Activated CD4-positive, alpha-beta T cell treated with anti-CD3 and anti-CD28 coated beads for 1 hour (primary cell): ENCODE measurements at places on chromosomes 5 and 9.

DNA sequence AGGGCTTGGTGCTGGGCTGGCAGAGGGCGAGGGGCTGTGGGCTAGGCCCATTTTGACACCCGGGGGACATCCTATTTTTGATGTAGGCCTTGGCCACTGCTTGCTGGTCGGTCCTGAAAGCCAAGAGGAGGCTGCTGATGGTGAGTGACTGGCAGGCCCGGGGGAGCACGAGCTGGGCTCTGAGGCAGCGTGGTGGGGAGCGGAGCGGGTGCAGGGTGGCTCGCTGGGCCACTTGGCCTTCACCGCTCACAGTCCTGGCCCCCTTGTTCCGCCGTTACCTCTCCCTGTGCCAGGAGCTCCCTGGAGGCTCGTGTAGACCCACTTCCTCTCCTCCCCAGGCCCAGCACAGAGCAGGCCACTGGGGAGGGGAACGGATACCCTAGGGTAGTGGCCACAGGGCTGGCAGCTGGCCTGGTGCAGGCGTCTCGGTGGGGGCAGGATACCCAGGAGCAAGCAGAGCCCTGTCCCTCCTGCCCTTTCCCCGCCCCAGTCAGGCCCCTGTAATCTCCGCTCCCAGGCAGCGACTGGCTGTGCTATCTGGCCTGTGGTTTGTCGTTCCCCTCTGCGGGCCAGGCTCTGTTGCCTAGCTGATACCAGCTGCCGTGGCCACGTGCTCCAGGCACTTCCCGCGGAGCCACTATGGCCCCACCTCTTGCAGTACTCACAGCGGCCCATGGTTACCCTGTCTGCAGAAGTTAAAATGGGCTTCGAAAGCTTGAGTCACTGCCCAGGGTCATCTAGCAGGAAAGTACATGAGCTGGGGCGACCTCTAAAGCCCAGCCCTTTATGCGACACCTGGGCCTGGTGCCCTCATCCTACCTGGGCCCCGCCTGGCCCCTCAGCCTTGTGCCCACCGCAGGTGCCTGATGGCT is 11.7 kb upstream of the DOLPP1 start:
- DNase-seq, result peak; percentile 46

DNA sequence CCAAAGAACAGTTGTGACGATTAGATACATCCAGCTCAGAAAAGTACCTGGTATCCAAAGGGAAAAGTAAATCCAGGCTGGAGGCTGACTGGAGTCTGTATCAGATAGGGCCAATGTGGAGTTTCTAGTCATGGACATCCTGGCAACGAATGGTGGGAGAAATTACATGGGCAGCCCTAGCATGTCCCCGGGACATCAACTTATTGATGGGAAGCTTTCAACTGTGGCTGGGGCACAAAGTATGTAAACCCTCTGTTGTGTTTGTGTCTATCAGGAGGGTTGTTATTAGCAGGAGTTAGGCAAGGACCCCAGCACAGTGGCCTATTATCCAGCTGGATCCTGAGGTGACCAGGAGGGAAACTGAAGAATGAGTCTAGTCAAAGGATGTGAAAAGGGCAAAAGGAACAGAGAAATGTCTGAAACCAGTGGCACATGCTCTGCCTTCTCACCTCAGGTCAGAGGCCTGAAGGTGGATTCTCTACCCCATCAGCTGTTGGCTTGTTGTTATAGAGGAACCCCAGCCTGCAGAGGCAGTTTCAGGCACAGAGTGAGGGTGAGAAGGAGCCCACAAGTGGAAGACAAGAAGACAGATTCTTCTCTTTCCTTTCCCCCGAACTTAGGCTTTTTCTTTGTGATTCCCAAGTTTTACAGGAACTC is 19.9 kb downstream of the IFNW1 start:
- no peak for DNase-seq

- no peak for DNase-seq
These were observed 65.6 kb downstream of the POU5F2 start for GRCh38 chr5:93675460-93676450.

- no peak for DNase-seq
These were observed 45.7 kb upstream of the SLCO4C1 start for GRCh38 chr5:102341681-102342288.

GRCh38 chr5:82925061-82925411 is 152.2 kb downstream of the TMEM167A start:
- DNase-seq, result no peak

GRCh38 chr9:116687074-116687753 is at the start of gene TRIM32:
TSS of gene TRIM32 (plus strand) at chr9:116687305. CDS start at chr9:116697743, 10,438 bp downstream.
- DNase-seq, result peak; percentile 87

GRCh38 chr9:112621018-112621655 is 96.8 kb downstream of the INIP start:
- no peak for DNase-seq

- no peak for DNase-seq
These were observed 151.0 kb upstream of the TBC1D2 start for GRCh38 chr9:98406469-98406868.

GRCh38 chr5:140339636-140340035 is 6.8 kb downstream of the HBEGF start:
- no peak for DNase-seq

- DNase-seq, result peak; percentile 90
These were observed 10.4 kb upstream of the NHP2 start for GRCh38 chr5:178163772-178164735.

DNA sequence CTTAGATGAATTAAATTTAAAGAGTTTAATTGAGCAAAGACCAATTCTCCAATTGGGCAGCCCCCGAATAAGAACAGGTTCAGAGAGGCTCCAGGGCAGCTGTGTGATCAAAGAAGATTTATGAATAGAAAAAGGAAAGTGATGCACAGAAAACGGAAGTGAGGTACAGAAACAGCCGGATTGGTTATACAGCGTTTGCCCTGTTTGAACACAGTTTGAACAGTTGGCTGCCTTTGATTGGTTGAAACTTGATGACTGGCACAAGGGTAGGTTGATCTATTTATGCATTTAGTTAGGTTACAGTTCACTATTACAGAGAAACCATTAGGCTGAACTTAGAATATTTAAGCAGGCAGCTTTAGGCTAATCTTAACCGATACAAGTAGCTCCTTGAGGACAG is 29.5 kb downstream of the NIM1K start:
- no peak for DNase-seq

DNA sequence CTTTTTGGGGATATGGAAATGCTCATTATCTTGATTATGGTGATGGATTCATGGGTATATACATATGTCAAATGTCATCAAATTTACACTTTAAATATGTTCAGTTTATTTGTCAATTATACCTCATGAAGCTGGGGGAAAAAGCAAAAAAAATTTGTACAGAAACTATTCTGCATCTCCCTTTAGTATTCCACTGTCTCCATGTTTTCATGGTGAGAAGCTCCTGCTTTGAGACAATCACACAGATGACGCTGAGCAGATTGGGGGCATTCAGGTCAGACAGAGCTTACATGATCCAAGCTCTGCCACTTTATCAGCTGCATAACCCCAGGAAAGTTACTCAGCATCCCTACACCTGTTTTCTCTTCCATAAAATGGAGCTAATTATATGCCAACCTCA is 101.5 kb downstream of the PLPPR1 start:
- no peak for DNase-seq

DNA sequence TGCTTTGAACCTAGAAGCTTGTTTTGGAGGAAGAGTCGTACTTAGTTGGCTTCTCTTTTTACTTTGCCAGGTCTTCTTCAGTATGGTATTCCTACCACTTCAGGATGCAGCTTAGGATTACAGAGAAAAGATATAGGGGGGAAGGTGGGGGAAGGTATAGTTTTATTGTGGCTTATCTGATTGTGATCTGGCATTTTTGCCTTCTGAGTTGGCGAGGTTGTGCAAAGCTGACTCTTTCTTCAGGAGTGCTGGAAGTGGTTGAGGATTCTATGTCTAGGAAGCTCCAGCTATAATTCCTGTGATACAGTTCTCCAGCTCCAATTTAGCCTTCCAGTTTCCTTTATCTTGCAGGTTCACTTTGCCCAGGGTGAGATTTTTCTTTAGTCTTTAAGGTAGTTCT is 7.0 kb downstream of the CDC42SE2 start:
- no peak for DNase-seq

DNA sequence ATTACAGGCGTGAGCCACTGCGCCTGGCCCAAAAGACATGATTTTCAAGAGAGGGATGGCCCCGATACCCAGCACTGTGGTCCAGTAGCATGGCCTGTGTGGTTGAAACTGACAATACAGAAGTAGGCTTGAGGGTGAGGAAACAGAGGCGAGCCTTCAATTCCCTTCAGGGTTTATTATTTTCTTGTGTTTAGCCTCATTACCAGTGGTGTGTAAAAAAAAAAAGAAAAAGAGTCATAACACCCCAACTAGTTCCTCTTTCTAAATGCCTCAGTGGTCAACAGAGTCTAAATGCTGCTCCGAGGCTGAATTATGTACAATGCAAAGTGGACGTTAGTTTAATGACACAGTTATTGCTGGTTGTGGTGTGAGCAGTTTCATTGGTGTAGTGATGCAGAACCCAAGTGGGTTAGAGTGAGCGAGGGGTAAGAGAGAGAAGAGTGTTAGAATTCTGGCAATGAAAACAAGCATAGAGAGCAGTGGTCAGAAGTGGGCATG is 58.8 kb downstream of the SNX30 start:
- DNase-seq, result no peak

DNA sequence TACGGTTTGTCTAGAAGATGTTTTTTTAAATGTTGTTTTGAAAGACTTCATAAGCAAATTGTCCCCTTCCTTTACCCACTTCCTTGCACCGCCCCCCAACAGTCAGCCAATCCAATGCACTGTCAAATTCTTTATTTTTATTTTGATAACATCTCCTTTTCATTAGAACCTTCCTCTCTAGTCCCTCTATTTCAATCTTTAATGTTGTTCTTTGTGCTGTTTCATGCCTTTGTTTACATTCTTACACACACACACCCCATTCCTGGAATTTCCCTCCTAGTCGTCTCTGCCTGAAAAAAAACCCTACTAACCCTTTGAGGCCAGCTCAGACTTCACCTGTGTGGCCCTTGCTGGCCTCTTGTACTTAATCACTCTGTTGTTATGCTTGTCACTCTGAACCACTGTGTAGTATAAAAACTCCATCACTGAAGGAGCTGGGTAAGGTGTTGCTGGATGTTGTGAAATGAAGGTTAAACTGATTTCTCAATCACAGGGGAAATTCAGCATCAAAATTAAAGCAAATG is 133.4 kb downstream of the UGCG start:
- no peak for DNase-seq

GRCh38 chr5:3742750-3743149 is 147.1 kb downstream of the IRX1 start:
- no peak for DNase-seq

DNA sequence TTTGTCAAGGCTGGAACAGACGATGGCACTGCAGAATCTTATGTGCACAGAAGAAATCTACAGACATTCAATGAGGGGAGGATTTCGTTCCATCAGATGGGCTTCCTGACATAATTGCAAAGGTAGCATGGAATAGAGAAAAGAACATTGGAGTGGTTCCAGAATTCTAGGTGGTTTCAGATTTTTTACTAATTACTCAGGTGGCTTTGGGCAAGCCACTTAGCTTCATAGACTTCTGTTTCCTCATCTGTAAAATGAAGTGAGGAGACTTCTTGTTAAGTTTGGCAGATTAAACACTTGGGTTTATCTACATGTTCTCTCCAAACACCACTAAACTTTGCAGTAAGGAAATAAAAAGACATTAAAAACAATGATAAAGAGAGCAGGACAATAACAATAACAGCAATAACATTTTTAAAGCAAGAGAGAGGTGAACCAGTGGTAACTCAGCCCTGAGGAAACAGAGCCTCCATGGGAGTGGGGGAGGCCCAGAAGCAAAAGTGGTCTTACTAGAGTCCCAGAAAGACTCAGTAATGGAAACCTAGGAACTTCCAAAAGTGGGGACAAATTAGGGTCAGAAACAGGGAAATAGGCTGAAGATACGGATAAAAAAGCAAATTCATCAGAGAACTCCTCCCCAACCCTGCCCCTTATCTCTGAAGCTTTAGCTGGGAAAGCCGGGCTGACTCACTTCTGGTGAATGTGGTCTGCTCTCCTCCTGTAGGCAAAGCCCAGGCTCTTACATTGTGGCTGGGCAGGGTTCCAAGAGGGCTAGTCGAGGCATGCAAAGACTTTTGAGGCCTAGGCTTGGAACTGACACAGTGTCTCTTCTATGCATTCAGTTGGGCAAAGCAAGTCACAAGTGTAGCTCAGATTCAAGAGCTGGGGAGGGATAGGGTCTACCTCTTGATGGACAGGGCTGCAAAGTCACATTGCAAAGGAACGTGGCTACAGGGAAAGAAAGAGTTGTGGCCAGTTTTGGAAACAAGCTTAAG is 11.8 kb upstream of the ACTBL2 start:
- DNase-seq, result no peak

GRCh38 chr5:128413356-128413755 is 124.7 kb downstream of the FBN2 start:
- DNase-seq, result no peak

GRCh38 chr5:112636751-112637150 is 100.9 kb upstream of the APC start:
- DNase-seq, result no peak

DNA sequence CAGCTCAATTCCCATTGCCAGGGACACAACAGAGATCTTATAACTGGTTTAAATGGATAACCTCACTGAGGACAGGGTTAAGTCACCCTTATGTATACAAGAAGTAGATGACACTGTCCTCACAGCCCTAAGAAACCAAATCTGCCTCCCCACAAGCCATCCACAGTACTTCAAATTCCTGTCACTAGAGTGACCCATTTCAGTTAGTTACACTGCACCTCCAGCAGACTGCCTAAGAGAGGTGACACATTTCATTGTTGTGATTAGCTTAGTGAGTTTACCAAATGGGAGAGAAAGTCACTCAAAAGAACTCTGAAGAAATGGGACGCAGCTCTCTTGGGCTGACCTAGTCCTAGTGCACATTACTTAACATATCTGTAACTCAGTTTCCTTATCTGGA is 53.6 kb upstream of the HTR1A start:
- no peak for DNase-seq

DNA sequence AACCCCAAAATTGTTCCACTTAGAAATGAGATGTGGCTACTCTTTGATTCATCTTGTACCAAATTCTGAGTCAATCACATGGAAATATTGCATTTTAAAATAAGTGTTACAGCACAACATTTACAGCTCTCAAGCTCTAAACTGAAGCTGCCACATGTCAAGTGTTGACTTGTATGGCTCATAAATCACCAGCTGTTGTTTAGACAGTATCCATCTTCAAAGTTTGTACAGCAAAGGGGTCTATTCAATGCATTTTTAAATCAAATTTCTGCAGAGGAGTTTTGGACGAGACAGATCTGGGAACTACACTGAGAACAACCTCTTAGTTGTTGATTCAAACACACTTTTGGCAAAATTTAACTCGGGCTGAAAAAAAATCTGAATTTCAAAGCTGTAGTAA is 31.4 kb downstream of the CHSY3 start:
- no peak for DNase-seq

DNA sequence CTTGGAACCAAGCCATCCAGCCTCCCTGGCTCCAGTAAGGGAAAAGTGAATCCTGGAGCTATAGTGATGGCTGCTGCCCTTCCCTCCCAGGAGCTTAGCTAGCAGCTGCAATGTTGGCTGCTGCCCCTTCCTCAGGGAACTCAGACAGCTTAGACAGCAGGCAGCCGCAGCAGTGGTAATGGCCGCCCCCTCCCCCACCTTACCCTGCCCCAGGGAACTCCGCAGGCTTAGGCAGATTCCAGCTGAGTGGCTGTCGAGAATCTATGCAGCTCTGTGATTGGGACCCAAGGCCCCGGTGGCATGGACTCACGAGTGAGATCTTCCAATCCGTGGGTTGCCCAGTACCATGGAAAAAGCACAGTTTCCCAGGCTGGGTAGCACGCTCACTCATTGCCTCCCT is 378.6 kb downstream of the NNT start:
- DNase-seq, result no peak

GRCh38 chr5:106321242-106321641 is 1349.5 kb downstream of the EFNA5 start:
- DNase-seq, result no peak
